H9 (cell line): ENCODE measurements at places on chromosomes 12 and 14. TPM values are rescaled to one million over a fixed set of nuclear protein-coding genes. Genes with fewer than 3 reads are reported as not detected.

Gene CHGA
- 6.7 and 7.8 TPM in 2 replicates for total RNA-seq

Gene TAS2R9
- total RNA-seq, result not detected in 2 replicates

Gene CCDC177
- 6.1 and 6.2 TPM in 2 replicates for total RNA-seq

Gene JDP2
- total RNA-seq, result 22.8 and 24.7 TPM in 2 replicates

Gene ACOT6
- total RNA-seq, result not detected in 2 replicates

Gene IL31
- not detected in 2 replicates for total RNA-seq

Gene SAMD15
- total RNA-seq, result 1.1 and 2.7 TPM in 2 replicates

Gene PPP1R1A
- 4.3 and 8.5 TPM in 2 replicates for total RNA-seq

Gene MVK
- 17.4 and 19.2 TPM in 2 replicates for total RNA-seq

Gene ACVRL1
- not detected in 2 replicates for total RNA-seq

Gene POTEM
- total RNA-seq, result not detected in 2 replicates

Gene KRT5
- total RNA-seq, result not detected in 2 replicates

Gene NRIP2
- 0.15 TPM in 2 replicates for total RNA-seq

Gene LRRC10
- total RNA-seq, result not detected in 2 replicates

Gene PACS2
- total RNA-seq, result 63.5 and 72.5 TPM in 2 replicates

Gene LRRC9
- total RNA-seq, result 0.39 and 0.77 TPM in 2 replicates

Gene TMPRSS12
- not detected in 2 replicates for total RNA-seq
